ENCODE measurements at places on chromosomes 16 and 17.
A peak's percentile ranks its signal among the peaks of the same experiment; 100 is the strongest.

GRCh38 chr17:67469208-67469980, 92.3 kb downstream of the PITPNC1 start:
- no peak for DNase-seq

DNA sequence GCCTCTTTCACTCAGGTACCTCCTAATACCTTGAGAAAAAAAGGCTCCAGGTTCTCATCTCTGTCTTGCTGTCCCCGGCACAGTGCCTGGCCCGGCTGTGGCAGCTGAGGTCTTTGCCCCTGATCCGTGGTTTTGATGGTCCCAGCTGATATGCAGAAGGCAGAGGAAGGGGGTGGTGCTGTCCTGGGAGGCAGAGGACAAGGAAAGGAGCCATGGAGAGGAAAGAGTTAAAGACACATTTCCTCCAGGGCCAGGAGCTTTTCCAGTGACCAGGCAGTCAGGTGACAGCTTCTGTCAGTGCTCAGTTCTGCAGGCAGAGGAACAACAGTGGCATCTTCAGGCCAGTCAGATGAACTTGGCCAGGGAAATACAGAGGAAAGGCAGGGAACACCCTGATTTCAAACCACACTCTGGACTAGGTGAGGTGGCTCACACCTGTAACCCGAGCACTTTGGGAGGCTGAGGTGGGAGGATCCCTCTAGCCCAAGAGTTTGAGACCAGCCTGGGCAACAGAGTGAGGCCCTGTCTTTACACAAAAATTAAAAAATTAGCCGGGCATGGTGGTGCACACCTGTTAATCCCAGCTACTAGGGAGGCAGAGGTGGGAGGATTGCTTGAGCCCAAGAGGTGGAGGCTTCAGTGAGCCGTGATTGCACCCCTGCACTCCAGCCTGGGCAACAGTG, 3.3 kb upstream of the COG1 start:
- DNase-seq, result no peak

DNA sequence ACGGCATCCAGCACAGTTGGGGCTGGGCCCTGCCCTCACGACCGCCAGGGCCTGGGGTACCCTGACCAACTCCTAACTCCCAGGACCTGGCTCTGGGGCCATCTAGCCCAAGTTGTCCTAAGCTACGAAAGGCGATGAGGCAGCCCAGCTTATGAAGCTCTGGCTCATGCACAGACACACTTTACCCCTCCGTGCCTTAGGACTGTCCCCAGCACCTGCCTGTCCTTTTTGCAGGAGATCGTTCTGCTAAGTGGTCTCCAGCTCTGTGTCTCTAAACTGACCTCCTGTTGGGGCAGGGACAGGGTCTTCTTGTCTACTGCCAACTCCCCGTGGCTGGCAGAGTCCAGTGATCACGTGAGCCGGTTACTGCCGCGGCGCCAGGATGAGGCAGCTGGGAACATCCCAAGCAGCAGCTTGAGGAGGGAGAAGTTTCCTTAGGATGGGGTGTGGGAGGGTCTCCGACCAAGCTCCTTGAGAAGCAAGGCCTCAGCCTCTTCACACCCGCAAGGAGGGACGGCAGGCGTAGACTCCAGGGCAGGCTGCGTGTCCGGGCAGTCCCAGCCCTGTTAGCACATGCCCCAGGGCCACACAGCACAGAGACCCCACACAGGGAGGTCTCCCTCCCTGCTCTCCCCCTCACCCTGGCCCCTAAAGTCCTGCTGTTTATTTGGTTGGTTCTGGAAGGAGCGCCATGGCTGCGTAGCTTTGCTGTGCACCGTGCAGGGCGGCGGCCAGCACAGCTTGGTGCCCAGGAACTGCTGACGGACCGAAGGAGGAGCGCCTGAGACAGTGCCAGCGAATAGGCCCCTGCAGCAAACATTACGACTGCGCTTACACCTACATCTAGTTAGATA, 16.4 kb upstream of the METRNL start:
- DNase-seq, result no peak

DNA sequence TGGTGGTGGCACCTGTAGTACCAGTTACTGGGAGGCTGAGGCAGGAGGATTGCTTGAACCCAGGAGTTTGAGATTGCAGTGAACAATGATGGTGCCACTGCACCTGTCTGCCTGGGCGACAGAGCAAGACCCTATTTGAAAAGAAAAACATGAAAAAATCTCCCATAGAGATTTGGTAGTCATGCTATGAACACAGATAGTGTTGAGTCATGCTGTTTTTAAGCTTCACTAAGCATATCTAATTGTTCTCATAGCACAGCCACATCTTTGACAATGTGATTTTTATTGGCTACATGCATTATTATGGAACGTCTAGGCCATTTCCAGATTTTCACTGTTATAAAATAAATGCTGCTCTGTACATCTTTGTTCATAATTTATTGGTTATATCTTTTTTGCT, 6.0 kb downstream of the IL34 start:
- DNase-seq, result no peak

DNA sequence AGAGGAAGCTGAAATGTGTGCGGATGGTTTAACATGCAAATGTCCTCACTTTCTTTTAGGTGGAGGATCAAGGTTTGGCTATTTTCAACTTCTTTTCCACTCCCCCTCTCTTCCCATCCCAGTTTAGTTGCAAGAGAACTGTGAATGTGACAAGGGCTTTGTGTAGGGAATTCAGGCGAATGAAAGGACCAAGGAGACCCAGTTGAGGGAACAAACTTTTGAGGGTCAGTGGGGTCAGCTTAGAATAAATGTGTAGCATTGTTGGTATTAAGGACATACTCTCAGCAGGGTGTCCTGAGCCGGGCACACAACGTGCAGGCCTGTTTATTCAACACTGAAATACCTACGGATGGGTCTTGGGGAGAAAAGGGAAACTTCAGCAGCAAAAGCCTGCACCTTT, 346.0 kb downstream of the PMP22 start:
- DNase-seq, result no peak

DNA sequence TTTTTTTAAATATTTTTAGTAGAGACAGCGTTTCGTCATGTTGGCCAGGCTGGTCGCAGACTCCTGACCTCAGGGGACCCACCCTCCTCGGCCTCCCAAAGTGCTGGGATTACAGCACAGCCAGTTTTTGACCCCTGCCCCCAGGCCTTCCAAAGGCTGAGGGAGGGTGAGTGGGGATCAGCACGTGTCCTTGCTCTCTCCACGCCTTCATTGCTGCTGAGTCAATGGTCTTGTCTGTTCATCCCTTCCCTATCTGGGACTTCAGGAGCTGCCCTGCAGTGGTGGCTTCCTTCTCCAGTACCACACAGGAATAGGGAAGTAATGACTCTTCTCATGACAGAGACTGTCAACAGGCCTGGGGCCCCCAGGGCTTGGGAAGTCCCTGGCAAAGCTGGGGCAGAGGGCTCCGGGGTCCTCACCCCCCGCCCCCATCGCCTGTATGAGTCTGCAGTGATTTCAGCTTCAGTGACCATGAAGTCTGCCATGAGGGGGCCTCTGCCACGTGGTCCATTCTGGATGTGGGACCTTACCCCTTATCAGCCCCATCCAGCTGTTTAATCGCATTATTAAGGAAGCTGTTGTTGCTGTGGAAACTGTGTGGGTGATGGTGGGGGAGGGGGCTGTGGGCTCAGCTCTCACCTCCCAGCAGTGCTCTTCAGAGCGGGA, 6.1 kb downstream of the ABCC3 start:
- no peak for DNase-seq

GRCh38 chr16:85056211-85056748, 28.7 kb downstream of the KIAA0513 start:
- DNase-seq, result no peak

DNA sequence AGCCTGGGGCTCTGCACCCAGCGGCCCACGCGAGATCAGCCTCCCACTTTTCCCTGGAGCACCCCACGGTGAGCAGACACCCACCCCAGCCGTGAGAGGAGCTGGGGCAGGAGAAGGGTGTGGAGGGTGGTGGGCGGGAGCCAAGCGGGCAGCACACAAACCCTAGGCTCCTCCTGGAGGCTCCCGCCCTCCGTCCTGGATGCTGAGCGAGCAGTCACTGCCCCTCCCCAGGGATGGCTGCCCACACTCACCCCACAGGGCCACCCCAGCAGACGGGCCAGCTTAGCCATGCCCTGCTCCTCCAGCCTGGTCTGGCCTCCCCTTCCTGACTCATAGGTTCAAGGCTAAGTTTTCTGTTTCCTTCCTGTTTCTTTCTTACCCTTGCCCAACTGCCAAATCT, 15.7 kb upstream of the ABCC3 start:
- DNase-seq, result no peak

DNA sequence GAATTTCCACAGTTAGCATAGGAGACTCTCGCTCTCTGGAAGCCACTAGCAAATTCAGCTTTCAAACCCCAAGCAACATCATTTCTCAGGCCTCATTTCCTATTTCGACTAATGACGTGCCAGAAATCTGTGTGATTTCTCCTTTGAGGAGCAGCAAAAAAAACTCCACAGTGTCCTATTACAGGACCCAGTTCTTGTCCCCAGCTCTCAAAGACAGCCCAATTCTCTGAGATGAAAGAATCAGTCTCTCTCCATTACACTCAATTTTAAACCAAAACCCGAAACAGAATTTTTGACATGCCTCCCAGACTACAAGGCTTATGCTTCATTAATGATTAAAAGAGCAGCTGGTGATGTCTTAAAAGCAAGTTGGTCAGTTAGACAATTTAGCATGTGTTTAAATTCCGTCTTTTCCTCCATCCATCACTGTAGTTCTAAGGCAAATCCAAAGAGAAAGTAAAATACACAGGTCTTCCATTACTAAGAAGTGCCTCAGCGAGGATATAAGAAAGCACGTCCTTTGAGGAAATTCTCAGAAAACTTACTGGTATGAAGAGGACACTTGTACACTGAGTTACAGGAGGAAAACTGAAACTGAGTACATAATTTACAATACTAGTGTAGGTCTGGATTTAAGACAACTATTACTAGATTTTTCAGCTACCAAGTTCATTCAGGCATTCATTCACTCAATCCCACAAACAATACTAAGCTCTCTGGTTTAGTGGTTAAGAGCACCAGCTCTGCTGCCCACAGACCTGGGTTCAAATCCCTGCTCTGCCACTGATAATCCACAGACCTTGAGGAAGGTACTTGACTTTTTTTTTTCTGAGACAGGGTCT, 12.5 kb downstream of the TOM1L2 start:
- no peak for DNase-seq

- no peak for DNase-seq
Observed at GRCh38 chr16:30108059-30108850, 5.1 kb downstream of the GDPD3 start.

GRCh38 chr17:82126556-82127314, 28.7 kb upstream of the FASN start:
- no peak for DNase-seq

DNA sequence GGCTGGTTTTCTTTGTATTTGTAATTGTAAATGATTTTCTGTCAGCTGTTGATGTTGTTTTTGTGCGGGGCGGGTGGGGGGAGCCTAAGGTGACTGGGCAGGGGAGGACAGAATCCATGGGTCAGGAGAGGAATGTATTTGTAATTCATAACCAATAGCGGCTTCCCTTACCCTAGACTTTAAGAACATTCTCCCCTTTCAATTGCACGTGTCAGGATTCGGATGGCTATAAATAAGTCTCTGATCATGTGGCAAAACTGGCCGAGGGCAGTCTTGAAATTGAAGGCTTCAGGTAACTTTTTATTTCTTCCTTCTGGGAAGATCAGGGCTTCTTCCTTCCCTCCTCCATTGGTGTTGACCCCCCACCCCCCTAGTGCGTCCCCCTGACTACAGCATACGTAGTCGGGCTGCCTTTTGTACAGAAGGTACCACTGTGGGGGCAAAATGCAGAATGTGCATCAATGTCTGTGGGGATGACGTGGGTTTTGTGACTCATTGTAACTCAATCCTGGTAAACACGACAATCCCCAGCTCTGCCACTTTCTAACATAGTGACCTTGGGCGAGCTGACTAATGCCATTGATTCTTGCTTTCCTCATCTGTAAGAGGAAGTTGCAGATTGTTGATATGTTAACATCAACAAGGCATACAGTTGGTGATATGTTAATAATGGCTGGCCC, 16.2 kb downstream of the MARCHF10 start:
- DNase-seq, result no peak

DNA sequence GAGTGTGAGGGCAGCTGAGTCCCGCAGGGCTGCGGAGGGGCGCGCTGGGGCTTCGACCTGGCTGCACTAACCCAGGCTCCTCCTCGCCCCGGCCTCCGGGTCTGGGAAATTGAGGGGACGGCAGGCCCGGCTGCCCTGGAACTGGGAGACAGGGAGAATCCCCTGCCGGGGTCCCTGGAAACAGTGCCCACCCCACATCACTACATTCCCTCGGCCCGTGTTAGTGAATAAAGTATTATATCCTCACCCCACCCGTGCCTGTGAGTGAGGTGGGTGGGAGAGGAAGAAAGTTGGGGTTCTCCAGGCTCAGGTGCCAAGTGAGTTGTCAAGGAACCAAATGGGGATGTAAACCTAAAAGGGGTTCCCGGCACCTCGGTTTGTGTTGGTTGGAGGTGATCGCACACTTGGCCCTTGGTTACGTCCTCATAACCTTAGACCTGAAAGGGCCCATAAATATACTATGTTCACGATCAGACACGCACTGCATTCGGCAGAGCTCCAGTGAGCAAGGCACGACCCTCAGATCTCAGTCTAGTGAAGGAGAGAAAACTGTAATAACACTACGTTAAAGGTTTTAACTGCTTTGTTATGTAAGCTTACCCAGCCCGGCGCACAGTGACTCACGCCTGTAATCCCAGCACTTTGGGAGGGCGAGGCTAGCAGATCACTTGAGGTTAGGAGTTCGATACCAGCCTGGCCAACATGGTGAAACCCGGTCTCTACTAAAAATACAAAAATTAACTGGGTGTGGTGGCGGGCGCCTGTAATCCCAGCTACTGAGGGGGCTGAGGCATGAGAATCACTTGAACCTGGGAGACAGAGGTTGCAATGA, 11.2 kb downstream of the ZNF771 start:
- no peak for DNase-seq

DNA sequence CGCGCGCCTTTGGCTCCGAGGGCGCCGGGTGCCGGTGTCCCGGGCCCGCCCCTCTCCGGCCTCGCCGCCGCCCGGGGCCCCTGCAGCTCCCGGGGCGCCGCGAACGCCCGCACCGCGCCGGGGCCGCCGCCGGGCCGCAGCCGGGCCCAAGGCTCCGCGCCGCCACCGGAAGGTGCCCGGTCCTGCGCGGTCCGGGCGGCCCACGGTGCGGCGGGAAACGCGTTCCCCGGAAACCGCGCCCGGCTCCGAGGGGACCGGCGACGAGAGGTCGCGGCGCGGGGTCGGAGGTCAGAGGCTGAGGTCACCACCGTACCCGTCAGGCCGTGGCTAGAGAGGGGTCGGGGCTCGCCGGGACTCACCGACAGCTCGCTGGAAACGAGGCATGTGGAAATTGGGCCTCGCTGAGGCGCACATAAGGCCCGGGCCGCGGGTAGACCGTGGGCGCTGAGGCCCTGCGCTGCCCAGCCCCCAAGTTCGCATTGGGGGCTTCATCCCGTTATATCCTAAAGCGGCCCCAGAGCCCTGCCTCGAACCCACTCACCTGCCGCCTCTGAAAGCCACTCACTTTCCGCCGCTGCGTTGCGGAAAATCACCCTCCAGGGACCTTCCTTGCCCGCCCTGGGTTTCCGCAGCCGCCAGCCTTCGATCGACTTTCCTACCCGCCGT, at the start of gene DUS1L:
DUS1L (minus strand) TSS at position 167 of the 666 bp plus-strand sequence. CDS start 745 bp downstream, outside the sequence.
- peak; percentile 53 for DNase-seq
